LoVo (cell line): ENCODE measurements at places on chromosomes 2 and 18.
A peak's percentile ranks its signal among the peaks of the same experiment; 100 is the strongest.

GRCh38 chr18:7645756-7646155, 78.6 kb downstream of the PTPRM start:
- no peak for DNase-seq

GRCh38 chr2:2798337-2798736, 467.3 kb upstream of the MYT1L start:
- no peak for DNase-seq

- no peak for DNase-seq
These were observed 11.9 kb upstream of the ASPRV1 start for GRCh38 chr2:69973335-69973735.

DNA sequence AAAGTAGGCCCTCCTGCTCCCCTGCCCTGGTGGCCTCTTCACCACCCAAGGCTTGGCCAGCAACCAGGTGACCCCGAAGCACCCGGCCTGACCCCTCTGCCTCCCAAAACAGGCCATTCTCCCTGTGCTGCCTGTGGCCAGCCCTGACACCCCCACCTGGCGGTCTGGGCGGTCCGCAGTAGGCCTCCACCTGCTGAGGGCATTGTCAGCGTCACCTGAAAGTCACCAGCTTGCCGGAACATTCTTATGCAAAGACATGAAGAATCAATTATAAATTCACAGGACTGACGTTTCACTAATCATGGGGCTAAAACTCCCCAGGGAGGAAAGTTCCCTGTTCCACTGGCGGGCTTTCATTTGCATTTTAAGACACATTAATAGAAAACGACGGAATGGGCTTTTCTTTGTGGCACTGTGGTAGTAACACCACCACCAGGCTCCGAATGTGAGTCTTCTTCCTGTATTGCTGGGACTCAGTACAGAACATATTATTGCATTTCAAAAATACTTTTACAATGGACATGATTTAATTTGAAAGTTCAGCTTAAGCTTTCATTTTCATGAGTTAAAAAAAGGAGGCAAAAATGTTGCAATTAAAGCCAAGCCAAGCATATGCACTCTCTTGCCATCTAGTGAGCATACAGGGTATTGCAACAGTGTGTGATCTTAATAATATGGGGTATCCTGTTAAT, 57.4 kb downstream of the ADI1 start:
- DNase-seq = peak; percentile 36

DNA sequence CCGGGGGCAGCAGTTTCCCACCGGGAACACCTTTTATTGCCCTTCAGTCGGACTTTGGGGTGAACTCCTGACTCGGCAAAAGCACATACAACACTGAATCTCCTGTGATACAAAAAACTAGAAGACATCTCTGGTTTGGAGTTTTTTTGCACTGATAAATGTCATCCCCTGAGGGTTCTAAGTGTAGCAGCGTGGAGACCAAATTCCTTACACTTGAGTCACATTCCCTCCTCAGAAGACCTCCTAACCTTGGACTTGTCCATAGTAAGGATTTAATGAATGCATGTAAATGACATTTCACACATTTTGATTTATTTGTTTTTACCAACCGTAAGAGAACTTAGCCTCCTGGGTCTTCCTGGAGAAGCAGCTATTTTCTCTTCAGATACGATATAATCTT, 54.0 kb upstream of the GPR45 start:
- DNase-seq = no peak

- DNase-seq = no peak
These were observed 239.8 kb downstream of the CALCRL start for GRCh38 chr2:187208199-187208785.

GRCh38 chr18:48455555-48456478, 46.6 kb upstream of the ZBTB7C start:
- DNase-seq = peak; percentile 95

- DNase-seq = no peak
These were observed 227.4 kb downstream of the MBD2 start for GRCh38 chr18:53997064-53997463.

DNA sequence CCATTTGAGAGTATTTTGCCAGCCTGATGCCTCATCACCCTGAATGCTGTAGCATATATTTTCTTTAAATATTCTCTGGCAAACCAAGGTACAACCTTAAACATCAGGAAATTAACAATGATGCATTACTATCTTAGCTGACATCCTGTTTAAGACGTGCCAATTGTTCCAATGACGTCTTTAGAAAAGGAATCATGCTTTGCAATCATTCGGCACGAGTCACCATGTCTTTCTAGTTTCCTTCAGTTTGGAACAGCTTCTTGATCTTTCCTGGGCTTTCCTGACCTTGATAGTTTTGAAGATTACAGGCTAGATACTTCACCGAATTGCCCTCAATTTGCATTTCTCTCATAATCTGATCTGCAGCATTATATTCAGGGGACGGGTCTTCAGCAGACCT, 88.2 kb upstream of the GLI2 start:
- no peak for DNase-seq

DNA sequence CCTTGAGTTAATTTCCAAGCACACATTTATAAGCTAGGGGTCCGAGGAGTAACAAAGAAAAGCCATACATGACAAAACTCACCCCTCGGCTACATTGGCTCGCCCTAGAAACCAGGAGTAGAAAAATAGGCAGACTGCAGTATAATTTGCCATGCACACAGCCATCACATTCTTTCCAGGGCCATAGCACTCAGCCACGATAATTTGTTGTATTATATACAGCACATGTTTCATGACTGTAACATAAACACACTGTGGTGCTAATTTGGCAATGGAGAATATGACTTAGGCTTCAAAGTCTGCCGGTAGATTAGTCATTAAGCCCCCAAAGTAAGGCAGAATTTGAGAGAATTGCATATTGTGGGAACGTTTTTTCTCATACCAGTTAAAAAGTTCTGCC, 254.9 kb downstream of the ZNF521 start:
- no peak for DNase-seq

DNA sequence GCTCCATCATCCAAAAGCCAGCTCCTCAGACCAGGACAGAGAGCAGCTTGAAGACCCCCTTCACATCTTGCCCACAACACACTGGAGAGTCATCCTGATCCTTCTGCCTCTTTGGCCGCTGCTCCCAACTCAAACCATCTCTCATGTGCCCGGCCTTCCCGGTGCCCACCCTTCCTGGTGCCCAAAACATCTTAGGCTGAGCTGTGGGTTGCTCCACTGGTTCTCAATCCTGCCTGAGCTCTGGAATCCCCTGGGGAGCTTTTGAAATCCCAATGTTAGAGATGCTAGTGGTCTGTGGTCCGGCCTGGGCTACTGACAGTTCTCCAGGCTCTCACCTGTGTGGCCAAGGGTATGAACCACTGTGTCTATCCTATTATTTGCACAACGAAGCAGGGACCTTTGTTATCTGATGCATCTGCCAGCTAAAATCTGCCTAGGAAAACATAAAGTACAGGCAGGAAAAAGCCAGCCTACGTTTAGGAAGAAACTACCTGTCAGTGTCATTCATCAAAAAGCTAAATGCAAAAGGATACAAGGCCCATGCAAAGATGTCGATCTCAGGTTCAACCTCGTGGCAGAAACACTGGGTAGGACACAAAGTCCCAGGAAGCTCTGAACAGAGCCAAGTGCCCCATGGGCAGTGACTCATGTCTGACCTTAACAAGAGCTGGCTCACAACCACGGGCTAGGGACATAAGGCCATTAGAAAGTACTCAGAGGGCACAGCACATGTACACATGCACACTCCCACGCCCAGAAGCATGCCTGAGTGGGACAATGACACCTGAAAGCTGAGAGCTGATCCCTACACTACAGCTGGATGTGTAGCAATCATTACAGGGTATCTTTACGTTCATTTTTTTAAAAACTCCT, 30.8 kb downstream of the TBC1D8 start:
- DNase-seq = peak; percentile 86

DNA sequence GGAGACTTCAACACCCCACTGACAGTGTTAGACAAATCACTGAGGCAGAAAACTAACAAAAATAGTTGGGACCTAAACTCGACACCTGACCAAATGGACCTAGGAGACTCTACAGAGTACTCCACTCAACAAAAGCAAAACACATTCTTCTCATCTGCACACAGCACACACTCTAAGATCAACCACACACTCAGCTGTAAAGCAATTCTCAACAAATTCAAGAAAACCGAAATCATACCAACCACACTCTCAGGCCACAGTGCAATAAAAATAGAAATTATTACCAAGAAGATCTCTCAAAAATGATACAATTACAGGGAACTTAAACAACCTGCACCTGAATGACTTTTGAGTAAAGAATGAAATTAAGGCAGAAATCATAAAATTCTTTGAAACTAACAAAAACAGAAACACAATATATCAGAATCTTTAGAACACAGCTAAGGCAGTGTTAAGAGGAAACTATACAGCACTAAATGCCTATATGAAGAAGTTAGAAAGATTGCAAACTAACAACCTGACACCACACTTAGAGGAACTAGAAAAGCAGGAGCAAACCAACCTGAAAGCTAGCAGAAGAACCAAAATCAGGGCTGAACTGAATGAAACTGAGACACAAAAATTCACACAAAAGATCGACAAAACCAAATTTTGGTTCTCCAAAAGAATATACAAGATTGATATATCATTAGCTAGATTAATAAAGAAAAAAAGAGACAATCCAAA, 46.3 kb downstream of the RTTN start:
- no peak for DNase-seq

DNA sequence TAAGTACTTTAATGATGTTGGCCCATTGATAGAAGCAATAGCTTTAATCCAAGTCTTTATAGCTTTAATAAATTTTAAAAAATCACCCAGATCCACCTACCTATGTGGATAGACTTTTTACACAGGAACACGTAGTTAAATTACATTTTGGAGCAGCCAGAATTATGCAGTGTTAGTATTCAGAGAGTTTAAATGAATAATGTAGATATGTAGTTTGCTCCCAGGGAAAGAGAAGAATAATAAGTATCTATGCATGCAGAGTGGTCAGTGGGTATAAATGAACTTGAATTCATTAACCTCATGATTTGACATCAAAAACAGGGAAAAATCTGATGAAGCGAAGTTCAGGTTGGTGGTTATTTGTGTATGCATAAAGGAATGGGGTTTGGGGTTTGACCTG, 146.3 kb downstream of the CERS6 start:
- DNase-seq = no peak

GRCh38 chr2:171550613-171551012, 28.3 kb downstream of the CYBRD1 start:
- no peak for DNase-seq
